ENCODE measurements at places on chromosomes 1 and 21.

DNA sequence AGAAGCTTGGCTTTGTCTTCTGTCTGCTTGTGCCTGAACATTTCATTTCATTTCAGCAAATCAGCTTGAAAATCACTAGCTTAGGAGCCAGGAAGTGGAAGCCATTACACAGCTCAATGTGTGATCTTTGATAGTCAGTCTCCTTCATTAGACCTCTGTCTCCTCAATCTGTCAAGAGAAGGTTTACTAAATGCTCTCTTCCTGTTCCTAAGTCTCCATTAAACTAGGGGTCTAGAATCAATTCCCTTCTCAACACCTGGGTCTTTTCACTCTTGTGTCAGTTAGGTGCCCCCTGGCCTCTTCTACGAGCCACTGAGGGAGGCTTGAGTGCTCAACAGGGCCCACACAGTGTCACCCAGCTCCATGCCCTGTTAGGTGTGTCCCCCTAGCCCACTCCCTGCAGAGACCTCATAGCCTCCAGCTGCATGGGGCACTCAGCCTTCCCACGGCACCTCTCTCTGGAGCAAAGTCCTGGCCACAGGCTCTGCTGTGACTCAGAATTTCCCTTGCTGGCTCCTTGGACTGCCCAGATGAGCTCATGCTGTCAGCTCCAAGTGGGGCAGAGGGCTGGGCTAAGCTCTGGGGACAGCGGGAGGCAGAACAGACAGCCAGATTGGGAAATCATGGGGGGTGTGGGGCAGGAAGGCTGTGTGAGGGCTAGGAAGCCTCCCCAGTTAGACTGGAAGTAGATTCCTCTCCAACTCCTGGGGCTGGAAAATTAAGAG, 115.7 kb upstream of the IPO9 start:
- DNase-seq: peak; percentile 59

- no peak for DNase-seq
Measured at GRCh38 chr1:7447093-7447492, 324.0 kb upstream of the VAMP3 start.

GRCh38 chr1:209368864-209369598, 214.5 kb upstream of the CAMK1G start:
- no peak for DNase-seq

GRCh38 chr1:208216806-208217205, 27.4 kb downstream of the PLXNA2 start:
- DNase-seq: no peak

DNA sequence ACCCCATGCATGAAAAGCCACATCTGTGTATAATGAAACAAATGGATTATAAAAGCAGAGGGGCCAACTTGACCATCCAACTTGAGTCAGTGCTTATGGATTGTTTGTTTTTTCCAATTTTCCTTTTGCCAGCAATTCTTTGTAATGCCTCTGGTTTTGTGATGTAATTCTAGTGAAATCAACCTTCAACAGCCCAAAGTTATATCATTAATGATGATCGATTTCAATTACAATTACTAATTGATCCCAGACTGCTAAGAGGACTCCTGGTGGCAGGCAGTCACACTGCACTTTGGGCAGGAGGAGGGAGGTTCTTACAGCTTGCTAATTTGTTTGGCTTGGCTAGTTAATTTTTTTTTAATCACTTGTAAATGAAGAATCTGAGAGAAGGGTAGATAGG, 552.3 kb downstream of the NUF2 start:
- DNase-seq: no peak

- DNase-seq: no peak
Measured at GRCh38 chr1:6554907-6555778, at the start of gene TAS1R1. TSS of gene TAS1R1 (plus strand) at chr1:6555307. CDS start at chr1:6555374, 67 bp downstream.

- DNase-seq: no peak
Measured at GRCh38 chr1:67138813-67139499, 4.2 kb upstream of the C1orf141 start.

GRCh38 chr1:182595641-182596240, 6.7 kb upstream of the RNASEL start:
- peak; percentile 93 for DNase-seq

- DNase-seq: peak; percentile 77
Measured at GRCh38 chr1:17538428-17539117, 925 bp upstream of the ARHGEF10L start.

DNA sequence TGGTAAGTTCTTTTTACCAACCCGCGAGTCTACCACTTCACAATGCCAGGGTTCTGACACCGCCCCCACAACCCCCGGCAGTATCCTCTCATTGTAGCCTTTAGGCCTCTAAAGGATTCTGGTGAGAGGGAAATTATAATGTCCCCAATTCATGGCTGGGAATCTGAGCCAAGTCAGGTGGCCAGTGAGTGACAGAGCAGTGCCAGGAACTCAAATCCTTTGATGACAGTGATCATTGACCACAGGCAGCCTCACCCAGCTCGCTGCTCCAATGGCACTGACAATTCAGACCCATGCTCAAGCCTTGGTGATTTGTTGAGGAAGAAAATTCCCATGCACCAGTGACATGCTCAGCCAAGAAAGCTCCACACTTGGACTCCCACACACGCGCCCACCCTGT, 63.4 kb upstream of the CSF1 start:
- no peak for DNase-seq

DNA sequence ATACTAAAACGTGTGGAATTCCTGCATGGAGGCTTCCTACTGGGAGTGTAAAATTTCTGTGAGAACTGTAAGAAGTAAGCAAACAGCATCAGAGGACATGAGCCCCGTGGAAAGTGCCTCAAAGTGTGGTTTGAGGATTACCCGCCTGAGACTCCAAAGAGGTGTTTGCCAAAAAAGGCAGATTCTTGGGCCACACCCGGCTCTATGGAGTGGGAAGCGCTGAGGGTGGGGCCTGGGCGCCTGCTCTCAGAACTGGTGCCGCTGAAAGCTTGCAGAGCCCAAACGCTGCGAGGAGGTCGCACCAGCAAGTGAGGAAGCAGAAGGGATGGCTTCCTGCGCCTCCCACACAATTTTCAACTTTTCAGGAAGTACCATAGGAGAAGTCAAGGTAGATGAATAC, 43.0 kb upstream of the PSEN2 start:
- DNase-seq: no peak

- DNase-seq: no peak
Measured at GRCh38 chr1:111907321-111907720, 82.1 kb downstream of the KCND3 start.

- DNase-seq: no peak
Measured at GRCh38 chr1:101216623-101217022, 20.2 kb upstream of the S1PR1 start.

- no peak for DNase-seq
Measured at GRCh38 chr1:210252621-210253051, 20.0 kb downstream of the SERTAD4 start.

- no peak for DNase-seq
Measured at GRCh38 chr21:26776310-26777021, 68.7 kb downstream of the ADAMTS1 start.

All from COLO829 (cell line).